ENCODE measurements at places on chromosomes 6 and 20.
A peak's percentile ranks its signal among the peaks of the same experiment; 100 is the strongest.

GRCh38 chr6:132300323-132300949, 100.8 kb downstream of the MOXD1 start:
- DNase-seq: peak; percentile 56

DNA sequence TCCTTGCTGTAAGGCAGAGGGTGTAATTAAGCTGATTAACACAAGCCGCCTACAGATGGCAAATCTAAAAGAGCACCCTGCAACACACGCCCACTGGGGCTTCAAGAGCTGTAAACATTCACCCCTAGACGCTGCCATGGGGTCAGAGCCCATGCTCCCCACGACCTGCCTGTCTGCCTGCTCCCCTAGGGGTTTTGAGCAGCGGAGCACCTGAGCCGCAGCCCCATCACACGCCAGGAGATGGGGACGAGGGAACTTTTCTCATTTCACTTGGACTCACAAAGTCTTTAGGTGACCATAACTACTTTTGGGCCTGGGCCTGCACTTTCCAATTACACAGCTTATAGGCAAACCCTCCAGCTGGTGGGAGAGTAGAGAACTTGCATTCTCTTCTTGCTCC, 99.0 kb upstream of the SOX4 start:
- DNase-seq: no peak

DNA sequence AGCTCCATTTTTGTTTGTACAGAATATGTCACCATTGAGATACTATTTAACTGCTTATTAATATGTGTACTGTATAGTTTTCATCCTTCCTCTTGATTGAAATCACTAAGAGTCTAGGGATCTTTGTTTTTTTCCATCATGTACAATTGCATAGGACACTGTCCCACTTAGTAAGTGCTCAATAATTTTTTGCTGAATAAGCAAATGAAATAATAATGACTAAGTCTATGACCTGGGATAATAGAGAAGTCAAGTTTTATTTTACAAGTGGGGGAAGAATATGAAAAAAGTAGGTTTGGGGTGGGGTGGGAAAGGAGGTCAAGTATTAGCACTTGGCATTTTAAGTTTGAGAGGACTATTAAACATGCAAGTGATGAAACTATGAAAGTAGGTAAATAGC, 4.5 kb upstream of the EYS start:
- DNase-seq: no peak

GRCh38 chr6:31908791-31909190, 6.9 kb upstream of the ZBTB12 start:
- no peak for DNase-seq

GRCh38 chr20:51318058-51318949, 224.2 kb downstream of the NFATC2 start:
- no peak for DNase-seq

GRCh38 chr20:43915211-43916072, 790 bp downstream of the TOX2 start:
- DNase-seq: no peak

DNA sequence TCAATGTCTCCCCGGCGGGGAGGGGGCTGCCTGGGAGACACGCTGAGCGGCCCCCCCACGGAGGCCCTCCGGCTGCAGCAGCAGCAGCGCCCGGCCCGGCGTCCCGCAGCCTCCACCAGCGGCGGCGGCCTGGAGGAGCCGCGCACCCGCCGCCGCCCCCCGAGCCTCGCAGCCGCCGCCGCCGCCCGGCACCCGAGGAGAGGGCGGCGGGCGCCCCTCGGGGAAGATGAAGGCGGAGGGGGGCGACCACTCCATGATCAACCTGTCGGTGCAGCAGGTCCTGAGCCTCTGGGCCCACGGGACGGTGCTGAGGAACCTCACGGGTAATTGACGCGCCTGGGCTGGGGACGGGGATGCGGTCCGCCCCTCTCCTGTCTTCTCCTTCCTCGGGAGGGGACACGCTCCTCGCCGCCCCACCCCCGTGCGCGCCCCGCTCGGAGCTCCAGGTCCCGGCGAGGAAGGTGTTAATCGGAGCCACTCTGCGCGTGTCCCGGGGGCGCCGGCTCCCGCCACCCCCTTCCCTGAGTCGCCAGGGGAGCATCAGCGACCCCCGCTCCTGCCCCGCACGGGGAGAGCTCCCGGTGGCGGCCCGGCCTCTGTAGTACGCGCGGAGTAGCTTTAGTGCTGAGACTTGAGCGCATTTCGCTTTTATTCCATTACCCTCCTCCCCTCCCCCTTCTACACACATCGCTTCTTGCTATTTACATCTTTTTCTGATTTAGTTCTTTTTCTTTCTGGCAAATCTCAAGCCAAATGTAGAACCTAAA, 686 bp downstream of the TMEM170B start:
- DNase-seq: peak; percentile 13

DNA sequence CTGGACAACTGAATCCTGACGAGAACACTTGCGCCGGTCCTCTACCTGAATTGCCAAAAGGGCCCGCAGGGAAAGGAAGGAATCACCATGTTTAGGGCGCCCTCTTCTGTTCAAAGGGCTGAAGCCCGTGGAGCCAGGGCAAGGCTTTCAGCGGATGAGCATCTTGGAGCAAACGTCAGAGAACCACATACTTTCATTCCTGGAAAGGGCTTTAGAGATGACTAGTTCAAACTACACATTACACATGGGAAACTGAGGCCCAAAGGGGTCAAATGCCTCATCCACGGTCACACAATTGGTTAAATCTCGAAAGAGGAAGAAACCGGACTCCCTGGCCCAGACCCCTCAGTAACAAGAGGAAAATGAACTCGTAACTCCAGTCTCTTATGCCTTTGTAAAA, 11.5 kb upstream of the ZNF133 start:
- DNase-seq: peak; percentile 74

DNA sequence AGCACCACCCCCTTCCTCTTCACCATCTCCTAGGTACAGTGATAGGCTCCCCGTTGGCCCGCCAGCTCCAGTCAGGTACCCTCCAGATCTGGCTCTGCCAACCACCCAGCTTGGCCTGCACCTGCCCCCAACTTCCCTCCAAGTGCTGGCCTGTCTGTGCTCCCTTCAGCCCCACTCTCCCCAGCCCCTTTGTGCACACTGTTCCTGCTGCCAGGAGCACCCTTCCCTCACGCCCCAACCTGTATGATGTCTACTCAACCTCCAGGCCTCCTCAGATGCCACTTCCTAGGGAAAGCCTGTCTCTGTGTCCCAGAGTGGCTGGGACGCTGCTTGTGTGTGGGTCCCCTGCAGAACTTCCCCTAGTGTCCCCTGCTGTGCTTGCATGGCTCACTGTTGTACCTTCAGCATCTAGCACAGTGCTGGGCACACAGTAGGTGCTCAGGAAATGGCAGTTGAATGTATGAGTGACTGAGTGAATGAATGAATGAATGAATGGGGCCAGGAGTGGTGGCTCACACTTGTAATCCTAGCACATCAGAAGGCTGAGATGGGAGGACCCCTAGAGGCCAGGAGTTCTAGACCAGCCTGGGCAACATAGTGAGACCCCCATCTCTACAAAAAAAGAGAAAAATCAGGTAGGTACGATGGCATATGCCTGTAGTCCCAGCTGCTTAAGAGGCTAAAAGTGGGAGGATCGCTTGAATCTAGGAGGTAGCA, 3.0 kb downstream of the ZBP1 start:
- DNase-seq: no peak

GRCh38 chr20:44597930-44598329, 15.6 kb downstream of the PKIG start:
- no peak for DNase-seq

DNA sequence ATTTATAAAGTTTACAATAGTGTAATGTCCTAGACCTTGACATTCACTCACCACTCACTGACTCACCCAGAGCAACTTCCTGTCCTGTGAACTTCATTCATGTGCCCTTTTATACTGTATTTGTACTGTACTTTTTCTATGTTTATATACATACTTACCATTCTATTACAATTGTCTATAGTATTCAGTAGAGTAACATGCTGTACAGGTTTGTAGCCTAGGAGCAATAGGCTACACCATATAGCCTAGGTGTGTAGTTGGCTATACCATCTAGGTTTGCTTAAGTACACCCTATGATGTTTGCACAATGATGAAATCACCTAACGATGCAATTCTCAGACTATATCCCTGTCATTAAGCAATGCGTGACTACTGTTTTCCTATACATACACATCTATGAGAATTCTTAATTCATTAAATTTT, 17.5 kb downstream of the EDEM2 start:
- DNase-seq: no peak

GRCh38 chr20:43941476-43942200, 27.0 kb downstream of the TOX2 start:
- no peak for DNase-seq

DNA sequence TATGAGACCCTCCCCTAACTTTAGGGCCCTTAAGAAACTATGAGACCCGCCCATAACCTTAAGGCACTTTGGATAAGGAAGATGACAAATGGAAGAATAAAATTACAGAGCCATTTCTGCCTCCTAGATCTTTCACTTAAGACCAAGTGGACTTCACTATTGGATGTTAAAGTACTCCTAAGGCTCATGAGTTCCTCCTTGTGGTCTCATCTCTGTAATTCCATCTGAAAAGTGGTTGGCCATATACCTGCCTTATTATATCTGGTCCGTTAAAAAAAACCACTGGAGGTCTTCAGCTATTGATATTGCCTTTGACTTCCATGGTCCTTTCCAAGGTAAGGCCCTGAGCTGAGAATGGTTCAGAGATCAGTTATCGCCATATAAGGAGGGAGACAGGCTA, 310.3 kb downstream of the EYA4 start:
- no peak for DNase-seq

DNA sequence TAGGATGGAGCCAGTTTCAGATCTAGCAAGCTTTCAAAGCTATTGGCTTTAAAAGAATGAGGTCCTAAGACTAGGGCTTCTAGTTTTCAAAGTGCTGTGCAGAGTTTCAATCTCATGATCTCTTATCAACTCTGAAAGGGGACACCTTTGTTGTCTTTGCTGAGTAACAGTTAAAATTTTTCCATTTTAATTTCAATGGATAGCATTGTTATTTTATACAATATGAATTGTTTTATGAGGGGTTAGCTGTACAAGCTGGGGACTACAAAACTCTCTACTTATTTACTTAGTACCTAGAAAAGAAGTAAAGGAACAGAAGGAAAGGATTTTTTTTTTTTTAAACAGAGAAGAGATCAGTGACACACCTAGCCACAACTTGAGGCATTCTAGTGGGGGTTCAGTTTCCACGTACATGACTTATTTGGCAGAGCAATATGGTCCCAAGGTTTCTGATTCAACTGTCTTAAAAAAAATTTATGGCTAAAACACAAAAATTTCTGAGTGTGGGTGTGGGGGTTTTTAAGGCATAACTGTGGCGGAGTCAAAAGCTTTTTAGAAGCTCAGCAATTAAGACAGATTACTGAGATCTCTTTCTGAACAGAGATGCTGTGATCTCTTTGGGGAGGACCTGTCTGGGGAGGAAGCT, 46.1 kb upstream of the JAG1 start:
- DNase-seq: no peak

DNA sequence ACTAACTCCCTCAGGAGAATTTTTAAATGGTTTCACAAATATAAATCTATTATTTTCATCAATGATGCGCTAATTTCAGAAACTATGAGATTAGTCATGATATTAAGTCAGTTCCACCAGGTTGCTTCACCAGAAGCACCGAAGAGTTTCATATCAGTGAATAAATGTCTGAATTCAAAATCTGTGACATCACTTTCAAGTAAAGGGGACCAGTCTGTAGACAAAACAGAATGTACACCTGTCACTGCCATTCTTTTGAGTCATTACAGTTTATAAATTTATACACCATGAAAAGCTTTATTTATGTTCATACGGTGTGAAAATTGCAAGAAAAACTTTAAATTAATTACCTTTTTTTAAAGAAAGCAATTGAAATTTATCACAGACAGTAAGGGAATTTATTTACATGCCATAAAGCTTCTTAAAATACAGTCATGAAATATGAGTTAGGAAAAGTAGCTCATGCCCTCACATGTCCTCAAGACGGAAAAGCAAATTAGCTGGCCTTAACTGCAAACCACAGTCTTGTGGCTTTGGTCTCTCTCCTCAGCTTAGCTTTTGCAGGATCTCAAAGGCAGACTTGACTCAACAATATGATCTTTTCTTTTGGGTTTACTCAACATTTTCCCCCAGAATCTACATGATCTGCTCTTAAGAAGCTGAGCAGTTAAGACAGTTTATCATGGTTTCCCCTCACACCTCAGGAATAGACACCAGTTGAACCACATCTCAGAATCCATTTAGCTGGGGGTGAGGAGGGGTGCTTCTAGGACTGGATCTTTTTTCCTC, 177.7 kb upstream of the MCHR2 start:
- DNase-seq: no peak

DNA sequence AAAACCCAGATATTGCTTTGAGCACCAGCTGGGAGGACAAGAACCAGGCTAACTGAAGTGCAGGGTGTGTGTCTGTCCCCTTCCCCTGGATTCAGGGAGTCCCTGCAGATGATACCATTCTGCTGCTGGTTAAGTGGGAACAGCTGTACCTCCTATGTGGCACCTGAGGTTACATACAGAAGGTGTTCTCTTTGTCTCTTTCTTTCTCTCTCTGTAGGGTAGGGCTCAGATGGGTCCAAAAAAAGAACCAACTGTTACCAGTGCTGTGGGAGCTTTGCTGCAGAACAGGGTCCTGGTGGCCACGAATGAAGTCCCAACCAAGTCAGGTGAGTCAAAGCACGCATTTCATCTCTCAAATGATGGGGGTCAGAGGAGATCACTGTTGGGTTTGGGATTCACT, 38.6 kb downstream of the ZC2HC1B start:
- no peak for DNase-seq

- DNase-seq: no peak
Measured at GRCh38 chr6:6494677-6495076, 93.8 kb upstream of the LY86 start.

DNA sequence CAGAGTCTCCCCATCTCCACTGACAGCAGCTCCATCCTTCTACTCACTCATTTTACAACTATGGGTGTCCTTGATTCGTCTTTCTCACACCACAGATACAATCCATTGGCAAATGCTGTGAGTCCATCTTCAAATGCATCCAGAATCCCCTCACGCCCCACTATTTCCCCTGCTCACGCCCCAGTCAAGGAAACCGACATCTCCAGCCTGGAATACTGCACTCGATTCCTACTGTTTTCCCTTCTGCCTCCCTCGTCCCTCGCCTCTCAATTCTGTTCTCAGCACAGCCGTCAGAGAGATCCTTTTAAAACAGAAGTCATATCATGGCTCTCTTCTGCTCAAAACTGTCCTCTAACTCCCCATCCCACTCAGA, 4.7 kb downstream of the HLA-B start:
- DNase-seq: no peak

- no peak for DNase-seq
Measured at GRCh38 chr6:36969988-36970891, 15.7 kb downstream of the PI16 start.

DNA sequence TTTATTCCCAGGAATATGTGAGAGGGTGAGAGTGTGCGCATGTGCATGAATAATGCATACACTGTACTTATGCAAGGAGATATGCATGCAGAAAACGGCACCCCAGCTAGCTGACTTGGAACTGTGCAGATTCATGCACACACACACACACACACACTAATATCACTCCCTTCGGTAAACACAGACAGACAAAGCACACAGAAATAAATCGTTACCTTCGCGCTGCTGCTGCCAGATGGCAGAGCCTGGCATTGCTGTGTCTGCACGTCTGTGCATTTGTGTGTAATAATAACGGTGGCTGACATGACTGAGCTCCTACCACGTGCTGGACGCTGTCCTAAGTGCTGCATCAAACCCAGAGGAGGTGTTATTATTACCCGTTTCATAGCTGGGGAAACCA, 36.8 kb downstream of the PREX1 start:
- DNase-seq: no peak

Data from dorsolateral prefrontal cortex (tissue), 122 donors.